ENCODE measurements at places on chromosomes 4 and X. TPM values are rescaled to one million over a fixed set of nuclear protein-coding genes. Genes with fewer than 3 reads are reported as not detected.

GRCh38 chr4:83552924-83553323 is 17.0 kb downstream of the GPAT3 start:
- no peak for DNase-seq

GRCh38 chr4:16150716-16151115 is 66.9 kb upstream of the PROM1 start:
- no peak for DNase-seq

GRCh38 chrX:45667666-45668065 is 467.0 kb upstream of the DIPK2B start:
- no peak for DNase-seq

DNA sequence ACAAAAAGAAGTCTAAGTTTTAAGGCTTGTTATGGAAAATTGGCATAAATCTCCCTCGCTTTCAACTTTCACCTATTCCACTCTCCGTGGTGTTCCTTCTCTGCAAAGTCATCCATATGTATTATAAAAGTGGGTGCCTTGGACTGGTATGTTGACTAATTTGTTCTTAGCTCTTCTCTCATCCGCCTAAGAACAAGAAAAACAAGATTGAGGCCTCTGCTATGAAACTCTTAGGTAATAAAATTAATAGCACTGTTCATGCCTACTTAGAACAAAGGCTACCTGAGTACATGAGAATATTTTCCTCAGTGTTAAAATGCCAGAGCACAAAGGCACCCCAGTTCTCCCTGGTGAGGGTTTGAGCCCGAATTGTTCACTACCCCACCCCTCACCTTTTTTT is 1.3 kb downstream of the CNGA1 start:
- no peak for DNase-seq

DNA sequence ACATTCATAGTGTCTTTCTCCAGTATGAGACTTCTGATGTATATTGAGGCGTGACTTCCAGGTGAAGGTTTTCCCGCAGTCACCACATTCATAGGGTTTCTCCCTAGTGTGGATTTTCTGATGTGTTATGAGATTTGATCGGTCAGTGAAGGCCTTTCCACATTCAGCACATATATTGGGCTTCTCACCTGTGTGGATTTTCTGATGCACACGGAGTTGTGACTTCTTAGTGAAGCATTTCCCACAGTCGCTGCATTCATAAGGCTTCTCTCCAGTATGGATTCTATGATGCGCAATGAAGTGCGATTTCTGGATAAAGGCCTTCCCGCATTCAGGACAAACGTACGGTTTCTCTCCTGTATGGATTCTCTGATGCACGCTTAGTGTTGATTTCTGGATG is 35.4 kb downstream of the ZNF41 start:
- no peak for DNase-seq

DNA sequence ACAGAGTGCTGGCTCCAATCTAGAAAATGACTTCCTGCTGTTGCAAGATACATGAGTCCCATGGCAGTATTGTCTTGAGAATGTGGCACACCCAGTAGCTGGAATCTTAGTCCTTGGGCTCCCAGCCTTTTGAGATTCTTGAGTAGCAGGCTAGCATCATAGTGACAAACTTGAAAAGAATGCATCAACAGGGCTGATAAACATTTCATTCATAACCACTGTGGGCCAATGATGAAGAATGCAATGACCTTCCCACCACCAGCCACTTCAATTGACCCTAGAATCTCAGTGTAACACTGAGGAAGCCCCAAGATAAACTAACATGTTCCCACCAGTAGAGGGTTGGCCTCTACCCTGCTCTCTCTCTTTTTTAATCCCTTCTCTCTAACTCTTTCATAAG is 329.3 kb downstream of the GBA3 start:
- DNase-seq, result no peak

DNA sequence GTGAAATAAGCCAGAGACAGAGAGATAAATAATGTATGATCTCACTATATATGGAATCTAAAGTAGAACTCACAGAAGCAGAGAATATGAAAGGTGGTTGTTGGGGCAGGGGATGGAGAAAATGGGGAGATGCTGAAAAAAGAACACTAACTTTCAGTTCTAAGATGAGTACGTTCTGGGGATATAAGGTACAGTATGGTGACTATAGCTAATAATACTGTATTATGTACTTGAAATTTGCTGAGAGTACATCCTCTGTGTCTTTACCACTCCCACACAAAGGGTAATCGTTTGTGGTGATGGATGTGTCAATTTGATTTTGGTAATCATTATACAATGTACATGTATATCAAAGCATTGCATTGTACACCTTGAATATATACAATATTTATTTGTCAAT is 6.6 kb downstream of the FBXL5 start:
- DNase-seq, result no peak

DNA sequence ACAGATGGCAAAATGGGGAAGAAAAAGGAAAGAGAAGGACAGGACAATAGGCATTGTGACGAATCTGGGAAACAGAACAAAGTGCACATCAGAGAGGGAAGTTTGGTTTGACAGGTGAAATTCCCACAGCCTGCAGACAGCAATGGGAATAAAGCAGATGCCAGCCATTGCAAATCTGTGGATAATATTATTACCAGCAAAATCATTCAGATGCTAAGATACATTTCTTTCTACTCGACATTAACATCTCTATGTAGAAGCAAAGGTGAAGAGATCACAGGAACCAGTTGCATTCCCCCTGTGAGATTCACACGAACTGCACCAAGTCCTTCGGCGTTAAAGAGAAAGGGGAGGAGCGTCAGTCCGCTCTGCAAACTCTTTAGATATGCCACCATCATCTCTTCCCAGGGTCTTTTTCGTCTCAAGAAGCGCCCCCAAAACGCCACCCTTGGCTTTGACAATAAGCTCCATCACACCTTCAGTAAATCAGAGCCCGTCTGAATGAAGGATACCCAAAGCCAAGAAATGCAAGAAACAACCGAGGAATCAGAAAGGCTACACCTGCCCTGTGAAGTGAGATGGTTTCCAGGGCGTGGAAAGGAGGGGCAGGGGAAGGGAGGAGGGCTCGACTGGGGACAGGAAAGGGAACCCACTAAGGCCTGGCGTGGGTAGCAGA is 1.9 kb downstream of the NEUROG2 start:
- no peak for DNase-seq

- DNase-seq, result no peak
Observed at GRCh38 chr4:13327991-13328390, 156.1 kb downstream of the RAB28 start.

IL1RAPL2 gene
- polyA plus RNA-seq, result 1.3 TPM

AFAP1 gene
- 25.0 TPM for polyA plus RNA-seq

FAT4 gene
- 33.8 TPM for polyA plus RNA-seq

BCAP31 gene
- polyA plus RNA-seq, result 199 TPM

NLGN4X gene
- 13.6 TPM for polyA plus RNA-seq

CCDC149 gene
- 21.1 TPM for polyA plus RNA-seq

HTRA3 gene
- polyA plus RNA-seq, result 52.8 TPM

FGFR3 gene
- polyA plus RNA-seq, result 90.0 TPM

POU4F2 gene
- not detected for polyA plus RNA-seq
